HuH-7.5 (cell line): ENCODE measurements at places on chromosomes 12 and 14.

DNA sequence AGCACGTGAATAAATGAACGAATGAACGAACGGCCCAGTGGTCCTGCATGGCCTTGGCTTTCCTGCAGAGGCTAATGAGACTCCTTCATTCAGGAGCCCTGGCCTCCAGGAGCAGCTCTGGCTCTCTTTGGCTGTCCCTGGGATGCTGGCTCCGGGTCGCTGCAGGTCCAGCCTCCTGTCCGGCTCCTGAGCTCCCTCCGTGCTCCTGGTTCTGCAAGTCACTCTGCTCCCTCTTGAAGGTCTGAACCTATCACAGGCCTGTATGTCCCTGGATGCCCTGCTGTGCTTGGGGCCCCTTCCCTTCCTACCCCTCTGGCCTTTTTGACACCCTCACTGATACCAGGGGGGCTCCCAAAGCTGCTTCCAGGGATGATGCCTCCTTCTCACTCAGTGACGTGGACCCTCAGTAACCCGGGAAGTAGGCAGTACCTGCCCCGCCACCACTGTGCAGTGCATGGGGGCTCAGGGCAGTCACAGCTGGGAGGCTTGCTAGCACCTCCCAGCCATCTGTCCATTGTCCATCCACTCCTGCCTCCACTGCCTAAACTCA, 133.7 kb upstream of the C14orf180 start:
- no peak for DNase-seq

DNA sequence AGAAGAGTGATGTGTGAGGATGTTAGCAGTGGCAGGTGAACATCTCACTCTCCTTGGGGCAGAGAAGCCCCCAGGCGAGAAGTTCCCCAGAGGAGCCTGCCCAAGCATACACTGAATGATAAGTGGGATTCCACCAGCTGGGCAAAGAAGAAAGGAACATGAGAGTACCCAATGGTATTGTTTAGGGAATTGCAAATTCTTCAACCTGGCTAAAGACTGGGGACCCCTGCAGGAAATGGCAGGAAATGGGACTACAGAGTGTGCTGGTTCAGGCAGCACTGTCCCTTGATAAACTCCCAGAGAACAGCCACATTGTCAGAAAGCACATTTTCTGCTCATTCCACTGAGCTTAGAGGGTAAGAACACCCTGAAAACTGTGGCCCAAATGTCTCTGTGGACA, 121.3 kb downstream of the RPS29 start:
- no peak for DNase-seq

- peak; percentile 37 for DNase-seq
Measured at GRCh38 chr12:12266389-12266872, 413 bp downstream of the LRP6 start.

DNA sequence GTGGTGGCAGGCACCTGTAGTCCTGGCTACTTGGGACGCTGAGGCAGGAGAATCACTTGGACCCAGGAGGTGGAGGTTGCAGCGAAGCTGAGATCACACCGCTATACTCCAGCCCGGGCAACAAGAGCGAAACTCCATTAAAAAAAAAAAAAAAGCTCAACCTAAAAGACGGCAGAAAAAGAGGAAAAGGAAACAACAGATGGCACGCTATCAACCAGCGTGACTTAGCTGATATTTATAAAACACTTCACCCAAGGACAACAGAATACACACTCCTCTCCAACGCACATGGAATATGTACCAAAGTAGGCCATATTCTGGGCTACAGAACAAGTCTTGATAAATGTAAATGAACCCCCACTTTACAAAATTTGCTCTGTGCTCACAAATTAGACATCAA, 34.0 kb upstream of the CLMN start:
- DNase-seq = no peak

GRCh38 chr12:108947097-108947496, 67.2 kb downstream of the DAO start:
- DNase-seq = no peak

DNA sequence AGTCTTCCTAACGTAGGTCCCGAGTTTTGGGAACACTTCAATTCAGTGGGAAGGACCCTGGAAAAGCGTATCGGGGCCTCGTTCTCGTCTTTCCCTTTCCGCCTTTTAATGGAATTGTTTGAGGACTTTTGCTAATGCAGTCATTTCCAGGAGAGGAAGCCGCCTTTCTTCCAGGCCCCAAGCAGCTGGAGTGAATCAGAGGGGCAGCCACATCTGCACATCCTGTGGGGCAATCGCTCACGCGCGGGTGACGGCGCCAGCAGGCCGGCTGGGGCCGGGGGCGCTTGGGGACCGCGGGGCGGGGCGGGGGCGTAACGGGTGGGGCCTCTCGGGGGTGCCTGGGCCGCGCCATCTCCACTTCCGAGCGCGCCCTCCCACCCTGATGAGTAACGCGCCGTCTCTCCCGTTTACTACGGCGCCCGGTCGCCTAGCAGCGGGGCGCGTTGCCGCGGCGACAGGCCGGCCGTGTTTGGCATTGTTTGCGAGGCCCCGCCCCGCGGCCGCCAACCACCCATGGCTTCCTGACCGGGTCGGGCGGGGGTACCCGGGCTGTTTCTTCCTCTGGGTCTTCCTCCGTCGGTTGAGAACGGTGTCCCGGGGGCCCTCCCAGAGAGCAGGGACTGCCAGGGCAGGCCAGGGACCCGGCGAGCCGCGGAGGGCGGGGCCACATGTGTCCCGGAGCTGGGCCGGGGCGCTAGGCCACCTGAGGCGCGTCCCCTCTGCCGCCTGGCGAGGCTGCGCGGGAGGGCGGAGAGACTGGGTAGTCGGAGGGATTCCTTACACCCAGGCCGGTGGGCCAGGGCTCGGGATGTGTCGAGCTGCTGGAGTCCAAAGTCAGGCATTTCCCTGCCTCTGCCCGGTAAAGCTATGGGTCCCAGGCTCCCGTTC, 2.3 kb downstream of the GSG1 start:
- peak; percentile 60 for DNase-seq

DNA sequence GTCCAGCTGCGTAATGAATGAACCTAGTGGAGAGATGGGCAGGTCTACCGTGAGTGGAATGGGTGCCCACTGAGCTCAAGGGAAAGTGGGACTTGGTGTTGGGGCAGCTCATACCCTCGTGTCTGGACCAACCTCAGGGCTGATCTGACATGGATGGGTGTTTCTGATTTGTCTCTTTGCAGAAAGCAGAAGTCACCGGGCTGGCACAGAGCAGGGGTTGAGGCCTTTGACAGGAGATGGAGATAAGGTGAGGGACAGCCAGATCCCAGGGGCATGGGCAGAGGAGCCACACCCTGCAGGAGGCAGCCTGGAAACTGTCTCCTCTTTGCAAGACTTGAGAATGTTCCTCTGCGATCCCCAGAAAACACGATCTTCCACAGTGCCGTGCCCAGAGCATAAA, 20.9 kb upstream of the PPP1CC start:
- DNase-seq = no peak

DNA sequence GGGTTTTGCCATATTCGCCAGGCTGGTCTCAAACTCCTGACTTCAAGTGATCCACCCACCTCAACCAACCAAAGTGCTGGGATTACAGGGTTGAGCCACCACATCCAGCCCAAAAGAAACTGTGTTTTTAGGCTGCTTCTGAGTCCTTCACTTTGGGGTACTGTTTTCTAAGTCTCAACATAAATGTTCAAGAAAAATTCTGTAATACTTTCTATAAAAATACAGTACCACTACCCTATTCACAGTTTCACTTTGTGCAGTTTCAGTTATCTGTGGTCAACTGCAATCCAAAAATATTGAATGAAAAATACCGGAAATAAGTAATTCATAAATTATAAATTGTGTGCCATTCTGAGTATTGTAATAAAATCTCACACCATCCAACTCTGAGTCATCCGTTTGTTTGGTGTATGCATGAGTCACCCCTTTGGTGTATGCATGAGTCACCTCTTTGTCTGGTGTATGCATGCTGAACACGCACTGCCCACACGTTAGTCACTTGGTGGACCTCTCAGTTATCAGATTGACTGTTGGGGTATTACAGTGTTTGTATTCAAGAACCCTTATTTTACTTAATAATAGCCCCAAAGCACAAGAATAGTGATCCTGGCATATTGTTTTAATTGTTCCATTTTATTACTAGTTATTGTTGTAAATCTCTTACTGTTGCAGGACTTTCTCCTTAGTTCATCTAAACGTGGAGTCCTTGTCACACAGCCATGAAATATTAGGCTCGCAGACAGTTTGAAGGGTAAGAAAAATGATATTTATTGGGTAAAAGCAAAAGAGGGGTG, 190.2 kb downstream of the FSCB start:
- no peak for DNase-seq

DNA sequence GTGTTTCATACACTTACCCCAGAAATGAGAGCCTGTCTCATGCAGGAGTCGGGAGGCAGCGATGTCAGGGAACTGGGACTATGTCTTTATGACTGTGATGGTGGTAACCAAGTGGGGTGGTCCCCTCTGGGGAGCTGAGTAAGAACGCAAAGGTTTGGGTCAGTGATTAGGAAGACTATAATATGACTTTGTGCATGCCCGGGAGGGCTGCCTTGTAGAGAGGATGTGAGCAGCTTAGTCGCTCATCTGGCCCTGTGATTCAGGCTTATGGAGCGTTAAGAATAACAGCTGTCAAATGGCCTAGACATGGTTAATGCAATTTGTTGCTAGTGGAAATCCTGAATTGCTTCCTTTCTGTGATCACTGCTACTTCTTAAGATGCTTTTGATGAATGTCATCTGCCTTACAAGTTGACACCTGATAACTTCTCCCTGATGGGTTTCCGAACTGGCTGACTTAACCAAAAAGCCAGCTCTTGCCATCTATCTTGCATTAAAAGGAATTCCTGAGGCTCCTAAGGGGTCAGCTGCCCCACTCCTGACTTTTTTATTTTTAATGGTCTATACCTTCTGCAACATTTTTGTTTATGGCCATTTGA, 35.4 kb upstream of the AACS start:
- DNase-seq = no peak

DNA sequence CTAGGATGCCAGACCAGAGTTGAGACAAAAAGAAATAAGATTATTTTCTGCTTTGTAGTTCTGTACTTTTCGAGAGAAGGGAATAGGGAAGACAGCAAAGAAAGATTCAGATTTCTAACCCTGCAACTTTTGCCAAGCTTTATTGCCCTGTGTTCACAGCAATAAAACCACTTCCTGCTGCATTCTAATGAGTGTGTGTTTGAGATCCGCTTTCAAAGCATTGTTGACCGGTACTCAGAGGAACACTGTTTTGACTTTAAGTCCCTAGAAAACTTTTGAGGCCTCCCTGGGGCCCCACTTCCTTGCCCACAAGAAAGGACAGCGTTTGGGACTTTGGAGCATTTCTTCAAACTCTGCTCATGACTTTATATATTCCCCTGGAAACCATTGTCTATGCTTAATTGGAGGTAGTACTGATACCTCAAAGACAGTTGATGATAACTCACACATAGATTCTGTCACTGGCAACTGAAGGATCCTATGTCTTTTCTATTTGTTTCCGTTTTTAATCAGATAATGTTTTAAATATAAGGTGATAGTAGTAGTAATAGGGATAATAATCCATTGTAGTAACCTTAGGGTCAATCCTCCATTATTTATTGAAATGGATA, 1.3 kb downstream of the RNASE6 start:
- no peak for DNase-seq
